ENCODE measurements at places on chromosomes 12 and 14. TPM values are rescaled to one million over a fixed set of nuclear protein-coding genes. Genes with fewer than 3 reads are reported as not detected.

MYF6 gene
- total RNA-seq, result not detected

OAS2 gene
- 8.3 TPM for total RNA-seq

DNA sequence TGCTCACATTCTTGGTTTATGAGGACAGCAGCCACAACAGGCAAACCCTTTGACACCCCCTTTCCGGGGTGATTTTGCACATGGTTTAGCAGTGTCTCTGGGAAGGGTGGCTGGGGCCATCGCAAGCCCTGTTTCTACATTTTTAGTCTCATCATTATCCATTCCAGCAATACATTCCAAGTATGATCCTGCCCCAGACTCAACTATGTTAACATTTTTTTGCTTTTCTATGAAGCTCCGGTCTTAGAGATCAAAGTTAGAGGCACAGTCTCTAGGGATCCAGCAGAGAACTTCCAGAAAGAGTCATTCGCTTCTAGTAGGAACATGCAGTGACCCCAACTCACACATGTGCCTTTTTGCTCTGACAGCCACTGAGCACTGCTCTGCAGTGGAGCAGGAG lies 130.9 kb downstream of the TBX5 start:
- DNase-seq, result no peak

GRCh38 chr12:41151793-41152192 lies 36.3 kb upstream of the PDZRN4 start:
- no peak for DNase-seq

All from osteoblast (primary cell).